Activated gamma-delta T cell treated with anti-CD3 and anti-CD28 coated beads, Interleukin-2, amount 50 U/mL, for 16 hours (primary cell): ENCODE measurements at places on chromosomes 5 and 9.

- no peak for DNase-seq
Observed at GRCh38 chr5:139566611-139567010, 5.5 kb downstream of the UBE2D2 start.

- DNase-seq: no peak
Observed at GRCh38 chr5:110361471-110361870, 365.0 kb downstream of the TMEM232 start.

DNA sequence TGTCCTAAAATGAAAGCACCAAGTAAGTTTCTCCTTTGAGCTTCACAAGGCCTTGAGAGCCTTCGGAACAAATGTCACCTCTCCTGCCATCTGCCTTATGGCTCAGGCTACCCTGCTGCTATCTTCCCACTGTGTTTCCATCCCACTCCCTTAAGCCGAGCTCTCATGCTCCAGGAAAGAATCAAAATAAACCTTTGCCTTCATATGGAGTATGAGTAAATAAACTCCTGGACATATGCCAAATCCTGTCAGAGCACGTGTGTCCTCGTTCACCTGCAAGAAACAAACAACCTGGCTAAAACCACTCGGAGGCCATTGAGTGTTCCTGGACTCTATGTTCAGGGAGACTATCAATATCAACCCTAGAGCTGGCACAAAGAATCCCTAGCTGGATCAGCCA is 122.3 kb upstream of the CCDC112 start:
- no peak for DNase-seq

- no peak for DNase-seq
Observed at GRCh38 chr9:15157381-15157780, 149.6 kb downstream of the TTC39B start.

GRCh38 chr5:14676320-14676719 is 11.8 kb downstream of the OTULIN start:
- DNase-seq: no peak

DNA sequence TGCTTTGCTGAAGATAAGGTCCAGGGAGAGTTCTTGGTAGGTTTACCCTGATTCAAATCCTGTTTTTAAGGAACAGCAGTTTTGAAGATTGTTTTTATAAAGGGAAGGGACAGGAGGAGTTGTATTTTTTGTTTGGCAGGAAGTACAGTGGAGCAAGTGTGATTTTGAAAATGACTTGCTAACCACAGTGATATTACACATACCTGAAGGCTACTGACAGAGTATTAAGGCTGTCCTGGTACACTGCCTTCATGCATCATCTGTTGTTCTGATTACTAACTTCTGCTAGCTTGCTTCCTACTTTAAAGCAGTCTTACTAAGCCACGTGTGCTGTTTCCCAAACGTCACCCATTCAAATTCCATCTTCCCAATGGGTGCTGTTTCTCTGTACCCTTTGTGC is 559.5 kb upstream of the SGCD start:
- DNase-seq: no peak

DNA sequence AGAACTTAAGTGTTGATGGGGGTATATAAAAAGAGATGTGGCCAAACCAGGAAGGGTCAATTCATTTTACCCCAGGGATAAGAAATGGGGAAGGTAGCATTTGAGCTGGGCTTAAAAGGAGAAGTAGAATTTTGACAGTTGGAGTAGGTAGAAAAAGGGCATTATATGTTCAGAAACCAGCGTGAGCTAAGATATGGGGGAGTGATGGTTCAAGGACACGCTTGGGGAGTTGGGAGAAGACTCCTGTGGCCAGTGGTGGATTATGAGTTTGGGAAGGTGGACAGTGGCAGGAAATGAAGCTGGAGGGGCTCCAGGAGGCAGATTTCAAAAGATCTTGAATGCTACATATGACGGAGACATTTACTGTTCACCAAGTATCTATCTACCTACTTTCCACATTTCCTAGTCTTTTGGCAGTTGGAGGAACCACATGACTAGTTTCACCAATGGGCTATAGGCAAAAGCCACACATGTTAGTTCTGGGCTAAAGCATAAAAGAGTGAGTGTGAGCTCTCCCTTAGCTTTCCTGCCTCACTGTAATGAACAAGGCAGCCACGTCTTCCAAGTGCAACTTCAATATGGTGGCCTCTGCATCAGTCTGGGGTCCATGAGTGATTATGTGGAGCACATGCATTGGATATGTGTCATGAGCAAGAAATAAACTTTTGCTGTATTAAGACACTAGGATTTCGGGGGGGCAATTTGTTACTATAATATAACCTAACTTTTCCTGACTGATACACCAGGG is 15.7 kb upstream of the GSN start:
- no peak for DNase-seq

GRCh38 chr9:37897665-37898064 is 6.3 kb downstream of the SLC25A51 start:
- DNase-seq: no peak

DNA sequence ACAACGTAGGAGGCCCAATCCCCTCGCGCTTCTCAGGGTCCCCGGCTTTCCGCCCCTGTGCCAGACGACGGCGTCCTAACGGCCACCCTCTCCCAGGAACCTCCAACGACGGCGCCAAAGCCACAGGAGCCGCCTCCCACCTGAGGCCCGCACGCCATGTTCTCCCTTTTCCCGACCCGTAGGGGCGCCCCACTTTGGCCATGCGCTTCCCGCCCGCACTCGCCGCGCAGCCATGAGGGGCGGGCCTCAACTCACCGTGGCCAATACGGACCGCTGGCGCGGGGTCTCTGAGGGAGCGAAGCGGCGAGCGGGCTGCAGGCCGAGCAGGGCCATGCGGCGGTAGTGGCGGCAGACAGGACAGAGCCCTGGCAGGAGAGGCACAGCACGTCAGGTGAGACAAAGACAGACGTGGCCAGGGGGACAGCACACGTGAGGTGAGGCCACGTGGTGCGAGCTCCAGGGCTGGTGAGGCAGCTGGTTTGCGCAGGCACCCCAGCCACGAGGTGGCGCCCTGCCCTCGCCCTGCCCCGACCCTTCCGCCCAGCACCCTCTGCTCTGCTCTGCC is 1005.5 kb upstream of the PTPRD start:
- no peak for DNase-seq

DNA sequence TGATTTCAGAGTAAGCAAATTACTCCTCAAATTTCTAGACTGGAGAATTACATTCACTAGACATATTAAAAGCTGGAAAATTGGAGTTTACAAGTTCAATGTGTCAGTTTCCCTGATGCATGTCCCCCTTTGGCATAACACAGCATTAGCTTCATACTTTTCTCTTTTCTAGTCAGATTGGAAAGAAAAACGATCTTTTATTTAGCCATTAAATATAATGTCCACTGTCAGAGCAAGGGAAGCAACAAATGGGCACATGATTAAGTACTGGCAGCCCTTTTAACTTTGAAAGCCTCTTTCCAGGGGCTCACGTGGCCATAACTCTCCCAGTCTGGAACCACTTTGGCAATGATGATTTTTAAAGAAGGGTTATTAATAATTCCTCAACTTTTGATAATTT is 203.3 kb downstream of the KCNN2 start:
- no peak for DNase-seq

DNA sequence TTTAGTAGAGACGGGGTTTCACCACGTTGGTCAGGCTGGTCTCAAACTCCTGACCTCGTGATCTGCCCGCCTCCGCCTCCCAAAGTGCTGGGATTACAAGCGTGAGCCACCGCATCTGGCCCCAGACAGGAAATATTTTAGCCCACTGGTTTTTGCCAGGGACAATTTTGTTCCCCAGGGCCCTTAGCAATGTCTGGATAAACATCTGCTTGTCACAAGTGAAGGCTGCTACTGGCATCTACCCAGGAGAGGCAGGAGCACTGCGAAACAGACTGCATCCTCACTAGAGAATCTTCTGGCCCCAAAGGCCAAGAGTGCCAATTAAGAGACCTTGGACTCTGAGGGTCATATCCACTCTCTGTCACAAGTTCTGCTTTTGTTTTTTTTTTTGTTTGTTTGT is 2.4 kb upstream of the TPRN start:
- no peak for DNase-seq

GRCh38 chr5:143153332-143154119 is 250.0 kb downstream of the NR3C1 start:
- DNase-seq: no peak
